Fibroblast of the conjunctiva (primary cell): ENCODE measurements at places on chromosomes 4 and X.

DNA sequence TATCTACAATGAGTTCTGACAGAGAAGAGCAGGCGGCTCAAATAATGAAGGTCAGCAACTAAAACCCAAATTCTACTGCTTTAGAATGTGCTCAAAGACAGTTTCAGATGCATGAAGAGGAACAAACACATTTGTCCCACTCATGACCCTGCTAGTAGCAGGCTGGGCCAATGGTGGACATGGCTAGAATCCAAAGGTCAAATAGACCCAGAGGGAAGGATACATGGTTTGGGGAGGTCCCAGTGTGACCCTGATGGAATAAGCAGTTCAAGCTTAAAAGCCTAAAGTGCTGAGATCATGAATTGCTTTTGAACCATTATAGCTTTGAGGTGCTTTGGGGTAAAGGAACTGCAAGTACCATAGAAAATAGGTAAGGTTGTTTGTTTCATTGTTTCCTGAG lies 450.7 kb downstream of the MID1IP1 start:
- DNase-seq, result no peak

DNA sequence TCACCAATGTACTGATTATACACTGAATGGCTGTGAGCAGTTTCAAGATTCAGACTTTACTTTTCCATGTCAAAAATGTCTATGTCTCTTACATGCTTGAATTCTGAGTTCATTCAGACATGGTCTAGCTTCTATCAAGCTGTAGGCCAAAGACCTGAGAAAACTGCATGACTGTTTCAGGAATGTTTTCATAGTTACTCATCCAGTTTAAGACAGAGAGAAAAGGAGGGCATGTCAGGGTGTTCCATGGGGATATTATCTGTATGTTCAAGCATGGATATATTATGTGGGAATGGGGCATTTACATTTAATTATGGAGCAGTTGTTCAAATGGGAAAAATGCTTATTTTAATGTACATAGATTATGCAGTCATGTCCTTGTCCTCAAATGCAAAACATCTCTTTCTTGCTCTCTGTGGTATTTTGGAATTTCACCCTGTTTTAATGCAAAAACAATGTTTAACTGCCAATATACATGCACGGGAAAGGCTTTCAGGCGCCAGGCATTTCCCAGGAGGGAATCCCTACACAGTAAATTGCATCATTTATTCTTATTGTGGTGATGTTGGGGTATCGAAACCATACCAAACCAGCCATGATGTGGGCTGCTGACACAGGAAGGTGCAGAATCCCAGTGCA lies 429.1 kb upstream of the INTU start:
- peak; percentile 41 for DNase-seq

- no peak for DNase-seq
Observed at GRCh38 chr4:185020293-185020808, 2.1 kb downstream of the HELT start.

GRCh38 chr4:185849664-185850550 lies 37.9 kb upstream of the SORBS2 start:
- DNase-seq, result peak; percentile 30

DNA sequence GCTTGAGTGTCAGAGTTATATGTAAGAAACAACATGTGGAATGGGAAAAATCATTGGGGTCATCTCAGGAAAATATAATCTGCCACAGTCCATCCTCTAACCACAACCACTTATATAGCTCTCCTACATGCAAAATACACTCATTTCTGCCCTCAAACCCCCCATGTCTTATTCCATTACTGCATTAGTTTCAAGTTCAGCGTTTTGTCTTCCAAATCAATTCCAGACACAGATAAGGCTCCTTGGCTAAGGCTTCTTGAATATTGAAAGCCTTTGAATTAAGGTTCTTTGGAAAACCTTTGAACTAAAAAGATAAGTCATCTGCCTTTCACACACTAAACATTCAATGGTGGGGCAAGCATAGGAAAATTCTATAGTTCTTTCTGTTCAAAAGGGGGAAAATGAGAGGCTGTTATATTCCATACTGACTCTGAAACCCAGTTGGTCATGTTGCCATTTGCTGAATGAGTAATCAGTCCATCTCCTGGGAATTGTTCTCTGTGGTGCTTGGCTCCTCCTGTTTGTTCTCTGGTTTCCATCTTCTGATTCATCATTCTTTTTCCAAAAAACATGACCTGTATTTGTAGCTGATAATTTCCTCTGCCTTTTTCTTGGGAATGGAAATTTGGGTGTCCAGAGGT lies 218.7 kb downstream of the BMPR1B start:
- peak; percentile 80 for DNase-seq

- no peak for DNase-seq
Observed at GRCh38 chrX:2596555-2597255, 94.4 kb upstream of the CD99 start.

DNA sequence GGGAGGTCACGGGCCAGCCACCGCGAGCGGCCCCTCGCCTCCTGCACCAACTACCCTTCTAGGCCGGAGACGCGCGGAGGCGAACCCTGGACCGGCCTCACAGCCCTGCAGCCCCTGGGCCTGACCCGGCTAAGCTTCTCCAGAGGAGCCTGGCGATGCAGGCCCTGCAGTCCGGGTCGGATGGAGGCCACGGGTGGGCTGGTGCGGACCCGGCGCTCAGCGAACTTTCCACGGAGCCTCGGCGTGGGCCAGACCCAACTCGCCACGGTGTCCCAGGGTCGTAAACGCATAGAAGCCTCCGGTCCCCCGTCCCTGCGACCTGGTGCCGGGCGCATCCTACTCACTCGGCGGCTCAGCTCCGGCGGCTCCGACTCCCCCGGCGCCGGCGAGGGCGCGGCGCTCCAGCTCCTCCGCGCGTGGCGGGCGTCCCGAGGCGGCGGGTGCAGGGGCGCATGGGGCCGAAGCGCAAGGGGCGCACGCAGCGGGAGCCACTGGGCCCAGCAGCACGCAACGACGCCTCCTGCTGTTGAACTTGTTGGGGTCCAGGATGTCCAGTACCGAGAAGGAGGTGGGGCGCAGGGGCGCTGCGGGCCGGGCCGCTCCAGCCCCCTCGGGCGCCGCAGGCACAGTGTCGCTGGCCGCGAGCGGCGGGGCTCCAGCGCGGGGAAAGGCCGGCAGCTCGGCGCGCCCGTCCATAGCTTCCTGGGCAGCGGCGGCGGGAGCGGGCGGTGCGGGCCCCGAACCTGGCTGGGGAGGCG lies 427 bp downstream of the NKX1-1 start:
- DNase-seq, result no peak

- no peak for DNase-seq
Observed at GRCh38 chrX:30657196-30658161, 4.3 kb downstream of the GK start.

DNA sequence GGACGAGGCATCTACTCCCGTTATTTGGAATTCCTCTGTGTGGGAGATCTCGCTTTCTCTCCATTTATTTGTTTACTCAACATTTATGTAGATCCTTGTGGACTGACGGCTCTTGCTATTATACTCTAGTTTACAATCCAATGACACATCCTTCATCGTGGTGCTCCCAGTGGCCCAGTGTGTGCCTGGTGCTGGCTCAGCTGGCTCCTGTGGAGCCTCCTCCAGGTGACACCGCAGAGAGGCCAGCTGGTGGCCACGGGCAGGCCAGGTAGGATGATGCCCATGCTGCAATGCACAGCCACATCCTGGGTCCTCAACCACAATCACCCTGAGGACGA lies 84.0 kb upstream of the AFAP1 start:
- no peak for DNase-seq

- no peak for DNase-seq
Observed at GRCh38 chrX:639151-639550, 8.6 kb downstream of the SHOX start.

- DNase-seq, result no peak
Observed at GRCh38 chrX:72526534-72527508, 45.8 kb downstream of the HDAC8 start.

- no peak for DNase-seq
Observed at GRCh38 chr4:86847571-86847970, 1.6 kb downstream of the SLC10A6 start.

DNA sequence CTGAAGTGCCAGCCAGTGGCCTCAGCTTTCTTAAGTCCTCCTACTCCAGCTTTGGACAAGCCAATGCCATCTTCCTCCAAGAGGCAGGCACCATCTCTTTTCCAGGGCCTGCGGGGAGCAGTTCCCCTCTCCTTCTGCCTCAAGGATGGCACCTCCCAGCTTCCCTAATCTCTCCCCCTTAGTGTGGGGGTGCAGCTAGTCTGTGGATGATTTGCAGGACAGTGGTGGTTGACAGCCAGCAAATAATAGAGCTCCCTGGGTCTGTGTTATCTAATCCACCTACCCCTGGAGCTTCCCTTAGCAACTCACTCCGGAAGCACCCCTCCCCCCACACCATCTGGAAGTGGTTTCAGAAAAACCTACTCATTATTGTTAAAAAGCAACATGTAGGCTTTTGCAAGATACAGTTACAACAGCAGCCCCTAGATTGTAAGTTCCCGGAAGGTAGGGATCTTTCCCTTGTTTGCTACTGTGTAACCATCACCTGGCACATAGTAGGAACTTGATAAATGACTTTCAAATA lies 247.1 kb downstream of the BCOR start:
- DNase-seq, result peak; percentile 9

DNA sequence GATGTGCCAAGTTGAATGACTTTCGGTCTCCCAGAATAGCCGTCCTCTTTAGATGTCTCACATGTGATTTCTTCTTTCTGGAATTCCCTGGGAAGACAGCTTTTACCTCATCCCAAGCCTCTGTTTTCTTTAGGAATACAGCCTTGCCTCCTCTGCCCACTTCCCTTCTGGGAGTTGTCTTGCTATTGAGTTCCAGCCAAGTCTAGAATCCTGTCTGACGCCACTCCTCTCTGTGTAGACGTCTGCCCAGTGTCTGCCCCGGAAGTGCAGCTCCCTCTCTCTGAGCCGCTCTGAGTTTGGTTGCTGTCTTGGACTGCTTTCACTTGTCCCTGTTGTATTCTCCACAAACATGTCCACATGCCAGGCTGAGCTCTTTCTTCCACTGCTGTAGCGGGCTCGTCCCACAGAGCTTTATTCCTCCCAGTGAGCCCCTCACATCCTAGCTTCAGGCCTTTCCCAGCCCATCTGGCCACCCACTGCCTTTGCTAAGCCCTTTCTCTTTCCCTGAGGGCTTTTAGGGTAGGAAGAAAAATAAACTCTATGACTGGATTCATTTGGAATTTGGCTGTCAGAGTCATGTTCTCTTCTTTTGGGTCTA lies 9.0 kb upstream of the IGFBP7 start:
- DNase-seq, result peak; percentile 63

DNA sequence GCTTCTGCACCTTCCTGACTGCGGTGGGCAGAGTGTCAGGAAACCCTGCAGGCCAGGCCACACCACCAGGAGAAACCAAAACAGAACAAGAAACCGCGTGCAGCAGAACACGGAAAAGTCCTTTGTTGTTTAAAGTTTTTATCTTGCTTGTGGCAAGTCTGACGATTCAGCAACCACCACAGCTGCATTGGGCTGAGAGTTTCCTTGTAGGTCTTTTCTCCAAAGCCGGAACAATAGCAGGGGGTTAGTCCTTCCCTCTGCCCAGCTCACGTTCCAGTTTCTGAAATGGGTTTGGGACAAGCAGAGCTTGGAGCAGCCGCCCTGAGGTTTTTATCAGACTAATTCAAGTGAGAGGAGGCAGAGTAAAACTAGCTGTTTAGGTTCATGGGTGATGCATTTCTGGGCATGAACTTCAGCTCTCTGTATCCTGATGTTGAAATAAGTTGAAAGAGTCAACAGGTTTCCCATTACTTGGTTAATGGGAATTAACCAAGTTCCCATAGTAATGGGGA lies 216.9 kb downstream of the PTTG2 start:
- DNase-seq, result no peak

DNA sequence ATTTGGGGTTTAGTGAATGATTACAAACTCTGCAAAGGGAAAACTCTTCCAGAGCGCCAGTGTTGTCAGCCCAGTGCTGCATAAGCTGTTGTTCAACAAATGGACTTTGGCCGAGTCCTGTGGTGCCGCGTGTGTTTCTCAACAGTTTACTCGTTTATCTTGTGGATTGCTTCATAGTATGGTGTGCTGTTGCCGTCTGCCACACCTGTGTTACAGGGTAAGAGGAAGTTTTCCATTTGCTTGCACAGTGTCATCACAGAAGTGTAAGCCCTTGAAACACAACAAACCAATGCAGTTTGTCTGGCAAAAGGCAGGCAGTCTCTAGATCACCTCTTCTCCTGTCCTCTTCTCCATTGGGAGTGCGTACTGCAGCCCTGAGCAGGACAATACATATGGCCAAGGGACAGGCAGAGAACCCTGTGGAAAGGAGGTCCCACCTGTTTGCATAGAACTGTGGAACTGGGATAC lies 66.3 kb downstream of the DCUN1D4 start:
- no peak for DNase-seq

- DNase-seq, result peak; percentile 3
Observed at GRCh38 chrX:29295987-29296680, 708.9 kb downstream of the IL1RAPL1 start.

- no peak for DNase-seq
Observed at GRCh38 chr4:113173793-113174264, 124.4 kb downstream of the ANK2 start.

DNA sequence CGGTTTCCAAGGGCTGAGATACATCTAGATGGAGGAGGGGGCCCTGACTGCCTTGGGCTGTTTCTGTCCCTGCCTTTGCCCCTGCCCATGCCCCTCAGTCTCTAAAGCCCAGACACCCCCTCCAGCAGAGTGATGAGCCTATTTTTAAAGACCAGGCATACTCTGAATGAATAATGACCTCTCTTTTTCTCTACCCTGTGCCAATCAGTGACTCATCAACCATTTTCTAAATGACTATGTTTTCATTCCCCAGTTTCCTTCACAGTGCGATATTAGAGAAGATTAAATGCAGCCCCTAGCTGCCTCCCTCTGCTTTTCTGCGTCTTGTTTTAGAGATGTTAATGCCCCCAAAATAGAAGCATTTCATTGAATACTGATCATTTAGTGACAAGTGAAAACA lies 15.5 kb upstream of the NHS start:
- no peak for DNase-seq

DNA sequence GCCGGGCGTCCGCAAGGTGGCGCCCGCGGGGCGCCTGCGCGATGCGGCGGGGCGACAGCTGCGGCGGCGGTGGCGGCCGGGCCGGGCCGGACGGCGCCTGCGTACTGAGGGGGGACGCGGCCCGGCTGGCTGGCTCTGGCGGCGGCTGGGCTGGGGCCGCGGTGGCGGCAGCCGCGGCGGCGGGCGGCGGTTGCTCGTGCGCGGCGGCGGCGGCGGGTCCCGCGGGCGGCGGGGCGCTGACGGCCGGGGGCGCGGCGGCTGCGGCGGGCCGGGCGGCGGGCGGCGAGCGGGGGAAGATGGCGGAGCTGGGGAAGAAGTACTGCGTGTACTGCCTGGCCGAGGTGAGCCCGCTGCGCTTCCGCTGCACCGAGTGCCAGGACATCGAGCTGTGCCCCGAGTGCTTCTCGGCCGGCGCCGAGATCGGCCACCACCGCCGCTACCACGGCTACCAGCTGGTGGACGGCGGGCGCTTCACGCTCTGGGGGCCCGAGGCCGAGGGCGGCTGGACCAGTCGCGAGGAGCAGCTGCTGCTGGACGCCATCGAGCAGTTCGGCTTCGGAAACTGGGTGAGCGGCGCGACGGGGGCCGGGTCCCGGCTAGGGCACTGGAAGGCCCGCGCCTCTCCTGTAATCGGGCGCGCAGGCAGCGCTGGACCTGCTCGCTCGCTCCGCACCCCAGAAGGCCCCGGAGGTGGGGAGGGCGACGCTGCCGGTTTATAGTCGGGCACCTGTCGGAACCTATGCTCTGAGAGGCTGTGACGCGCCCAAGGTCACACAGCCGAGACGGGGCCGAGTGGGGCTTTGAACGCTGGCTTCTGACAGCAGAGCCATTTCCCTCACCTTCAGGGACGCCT lies at the start of gene TADA2B:
TSS of gene TADA2B (plus strand) at position 89 of the 853 bp plus-strand sequence. CDS start at position 297, 208 bp downstream.
- DNase-seq, result no peak
